Stimulated activated CD4-positive, alpha-beta T cell treated with anti-CD3 and anti-CD28 coated beads, Interleukin-1b, Interleukin-23, amount 100 ng/mL, for 24 hours (primary cell): ENCODE measurements at places on chromosomes 6 and 20.
A peak's percentile ranks its signal among the peaks of the same experiment; 100 is the strongest.

DNA sequence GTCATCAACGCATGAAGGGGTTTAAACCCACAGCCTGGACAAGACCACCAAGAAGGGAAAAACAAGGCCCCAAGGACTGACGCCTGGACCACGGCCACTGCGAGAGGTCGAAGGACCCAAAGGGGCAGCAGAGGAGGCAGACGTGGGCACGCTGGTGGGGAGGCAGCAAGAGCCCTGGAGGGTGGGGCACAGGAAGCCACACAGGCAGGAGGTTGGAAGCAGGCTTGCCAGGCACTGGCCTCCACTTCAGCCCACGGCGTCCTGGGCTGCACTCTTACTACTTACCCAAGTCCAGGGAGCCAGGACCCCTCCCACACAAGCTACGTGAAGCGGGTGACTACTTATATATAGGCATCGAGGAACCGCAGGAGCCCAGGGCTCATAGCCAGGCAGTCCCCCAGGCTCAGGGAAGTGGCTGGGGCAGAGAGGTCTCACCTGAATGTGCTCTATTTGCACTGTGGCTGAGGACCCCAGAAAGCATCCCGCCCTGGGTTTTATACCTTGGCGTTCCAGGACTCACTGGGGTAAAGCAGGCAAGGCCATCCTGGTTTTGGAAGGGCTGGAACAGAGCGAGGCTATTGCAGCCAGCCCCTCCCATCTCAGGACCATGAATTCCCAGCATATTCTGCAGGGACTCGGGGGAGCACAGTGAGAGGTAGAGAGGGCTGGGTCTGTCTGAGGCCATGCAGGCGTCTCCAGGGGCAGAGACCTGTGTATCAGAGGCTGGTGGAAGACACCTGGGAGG lies 113.8 kb upstream of the AFDN start:
- DNase-seq: no peak

GRCh38 chr6:91575032-91575431 lies 988.2 kb upstream of the MAP3K7 start:
- DNase-seq: no peak

GRCh38 chr20:7496394-7496991 lies 443.8 kb downstream of the HAO1 start:
- DNase-seq: no peak

DNA sequence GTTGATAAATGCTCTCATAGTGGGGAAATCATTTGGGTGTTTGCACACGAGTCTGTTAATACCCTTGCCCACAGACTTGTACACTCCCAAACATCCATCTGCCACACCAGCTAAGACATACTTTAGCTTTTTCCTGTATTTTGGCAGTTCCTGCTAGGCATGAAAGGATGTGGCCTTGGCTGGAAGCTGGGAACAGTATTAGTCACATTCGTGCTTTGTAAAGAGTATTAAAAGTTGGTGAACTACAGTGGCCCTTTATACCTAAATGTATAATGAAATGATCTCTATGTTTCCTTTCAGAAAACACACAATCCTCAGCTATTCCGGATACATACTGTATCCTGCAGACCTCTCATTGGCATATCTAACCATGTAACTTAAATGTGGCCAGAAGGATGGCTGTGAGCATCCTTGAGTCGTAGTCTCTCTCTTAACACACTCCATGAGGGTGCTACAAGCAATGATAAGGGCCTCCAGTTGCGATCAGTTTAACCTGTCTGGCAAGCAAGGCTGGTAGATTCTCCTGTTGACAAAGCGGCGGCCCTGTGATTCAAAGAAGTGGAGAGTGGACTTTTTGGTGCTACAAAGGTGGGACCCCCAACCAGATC lies 1.5 kb downstream of the LEMD2 start:
- DNase-seq: no peak

DNA sequence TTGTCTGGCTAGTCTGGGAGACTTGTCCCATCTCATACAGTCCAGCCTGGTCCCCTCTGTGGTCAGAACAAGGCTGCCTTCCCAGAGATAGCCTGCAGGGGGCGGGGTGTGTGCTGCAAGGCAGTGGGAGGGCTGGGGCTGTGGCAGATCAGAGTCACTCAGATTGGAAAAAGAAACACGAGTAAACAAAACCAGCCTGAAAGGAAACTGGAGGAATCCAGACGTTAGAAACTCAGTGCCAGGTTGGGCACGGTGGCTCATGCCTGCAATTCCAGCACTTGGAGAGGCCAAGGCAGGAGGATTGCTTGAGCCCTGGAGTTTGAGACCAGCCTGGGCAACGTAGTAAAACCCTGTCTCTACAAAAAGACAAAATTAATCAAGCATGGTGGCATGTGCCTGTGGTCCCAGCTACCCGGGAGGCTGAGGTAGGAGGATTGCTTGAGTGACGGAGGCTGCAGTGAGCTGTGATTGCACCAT lies 20.2 kb downstream of the LEMD2 start:
- peak; percentile 48 for DNase-seq

DNA sequence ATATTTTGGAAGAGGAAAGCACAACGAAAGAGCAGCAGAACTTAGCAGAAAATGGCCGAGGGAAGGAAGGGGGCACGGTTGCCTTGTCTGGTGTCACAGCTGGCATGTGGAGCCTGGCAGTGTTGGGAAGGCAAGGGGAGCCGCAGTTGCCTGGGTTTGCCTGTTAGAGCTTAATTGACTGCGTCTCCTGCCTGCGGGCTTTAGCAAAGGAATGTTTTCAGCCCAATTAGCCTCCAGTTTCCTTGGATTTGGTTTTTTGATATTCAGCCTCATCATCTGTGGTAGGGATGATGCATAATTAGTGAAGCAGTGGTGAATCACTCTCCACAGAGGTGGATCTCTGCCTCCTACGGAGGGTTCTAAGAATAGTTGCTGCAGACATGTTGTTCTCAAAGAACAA lies 832.6 kb downstream of the QKI start:
- DNase-seq: no peak
